Psoas muscle (tissue), 8 donors: ENCODE measurements at places on chromosomes 1 and 21. TPM values are rescaled to one million over a fixed set of nuclear protein-coding genes. Genes with fewer than 3 reads are reported as not detected.

- no peak for DNase-seq
Observed at GRCh38 chr1:247865416-247865815, 8.4 kb downstream of the TRIM58 start.

DNA sequence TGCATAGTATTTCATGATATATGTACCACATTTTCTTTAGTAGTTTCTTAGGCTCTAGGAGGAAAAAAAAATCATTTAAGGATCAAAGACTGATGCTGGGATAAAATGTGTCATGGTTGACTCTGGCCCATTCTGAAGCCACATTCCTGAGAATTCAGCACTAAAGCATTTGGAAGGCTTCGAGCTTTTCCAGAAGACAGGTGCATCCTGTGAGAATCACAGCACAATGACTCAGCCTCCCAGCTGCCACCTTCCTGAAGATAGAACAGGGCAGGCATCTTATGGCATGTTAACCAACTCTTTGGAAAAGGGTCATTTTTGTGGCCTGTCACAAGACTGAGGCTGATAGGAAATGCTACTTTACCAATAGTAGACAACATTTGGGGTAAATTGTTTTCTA lies 359.9 kb downstream of the PCP4 start:
- DNase-seq = no peak

RORC gene
- 109 TPM for total RNA-seq

LAX1 gene
- total RNA-seq = 0.14 TPM

DNA sequence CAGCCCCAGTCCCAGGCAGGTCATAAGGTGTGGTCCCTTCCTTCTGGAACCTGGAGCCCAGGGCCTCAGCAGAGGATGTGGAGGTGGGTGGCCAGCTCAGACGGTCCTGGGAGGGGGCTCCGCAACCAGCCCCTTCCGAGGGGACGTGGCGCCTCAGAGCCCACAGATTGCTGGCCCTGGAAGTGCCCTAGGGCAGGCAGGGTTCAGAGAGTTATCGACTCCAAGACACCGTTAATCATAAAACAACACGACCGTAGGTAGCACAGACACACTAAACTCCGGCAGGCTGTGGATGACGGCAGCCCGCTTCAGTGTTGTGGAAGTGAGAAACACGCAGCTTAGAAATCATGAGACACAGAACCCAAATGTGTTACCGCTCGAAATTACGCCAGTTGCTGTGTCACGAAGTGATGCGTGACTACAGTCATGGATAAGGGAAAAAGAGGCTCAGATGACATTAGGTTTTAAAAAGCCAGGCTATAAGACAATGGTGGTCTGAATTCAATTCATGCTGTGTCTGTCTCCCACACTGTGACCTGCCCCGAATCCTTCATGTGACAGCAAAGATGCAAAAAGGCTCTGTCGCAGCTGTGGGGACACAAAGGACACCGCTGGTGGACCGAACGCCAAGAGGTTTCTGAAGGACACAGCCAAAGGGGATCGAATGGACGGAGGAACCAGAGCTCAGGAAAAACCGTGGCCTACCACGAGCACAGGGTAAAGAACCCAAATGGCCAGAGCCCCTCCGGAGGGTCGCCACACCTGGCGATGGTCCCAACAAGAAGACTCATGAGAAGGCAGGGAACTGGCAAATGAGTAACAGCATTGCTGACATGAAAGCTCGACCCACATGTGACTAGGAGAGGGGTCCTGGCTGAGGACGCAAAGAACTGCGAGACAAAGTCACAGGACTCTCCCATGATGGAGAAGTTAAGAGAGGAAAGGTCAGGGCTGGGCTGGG lies 1.7 kb upstream of the SUMO3 start:
- no peak for DNase-seq

GRCh38 chr1:93023281-93023680 lies 55.8 kb upstream of the MTF2 start:
- DNase-seq = no peak

BTBD8 gene
- 4.3 TPM for total RNA-seq
